ENCODE measurements at places on chromosomes 11 and 22.

DNA sequence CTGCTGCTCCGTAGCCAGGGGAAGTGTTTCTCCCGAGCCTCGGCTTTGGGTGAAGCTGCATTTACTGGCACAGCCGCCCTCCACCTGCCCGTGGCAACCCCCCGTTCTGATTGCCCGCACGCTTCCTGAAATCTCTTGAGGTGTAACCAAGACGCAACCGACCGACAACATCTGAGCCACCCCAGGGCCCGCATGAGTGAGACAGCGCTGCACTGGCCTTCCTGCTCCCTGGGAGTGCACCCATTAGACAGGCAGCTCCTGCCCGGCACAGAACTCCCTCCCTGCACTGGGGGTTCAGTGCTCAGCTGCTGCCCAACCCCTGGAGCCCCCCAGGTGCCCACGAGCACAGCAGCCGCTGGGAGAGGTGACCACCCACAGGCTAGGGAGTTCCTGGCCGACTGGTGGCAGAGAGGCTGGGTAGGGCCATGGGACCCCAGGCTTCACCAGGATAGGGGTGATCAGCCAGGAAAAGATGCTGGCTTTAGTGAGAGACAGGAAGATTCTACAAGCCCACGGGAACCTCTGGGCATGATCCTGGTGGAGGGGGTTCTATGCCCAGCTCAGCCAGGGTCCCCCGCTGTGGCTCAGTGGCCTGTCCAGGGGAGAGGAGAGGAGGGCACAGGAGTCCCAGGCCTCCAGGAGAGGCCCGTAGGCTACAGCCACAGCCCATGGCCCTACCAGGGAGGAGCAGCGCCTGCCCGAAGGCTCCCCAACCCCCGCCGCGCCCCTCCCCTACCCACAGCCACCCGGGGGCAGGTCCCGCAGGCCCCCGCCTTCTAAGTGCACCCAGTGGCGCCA is 14.6 kb downstream of the PLXNB2 start:
- no peak for DNase-seq

GRCh38 chr11:1303126-1303821 is 6.2 kb downstream of the TOLLIP start:
- peak; percentile 17 for DNase-seq

GRCh38 chr11:61362542-61362875 is 335 bp downstream of the TMEM138 start:
- peak; percentile 47 for DNase-seq

GRCh38 chr11:17721242-17721999 is 2.0 kb downstream of the MYOD1 start:
- DNase-seq = no peak

DNA sequence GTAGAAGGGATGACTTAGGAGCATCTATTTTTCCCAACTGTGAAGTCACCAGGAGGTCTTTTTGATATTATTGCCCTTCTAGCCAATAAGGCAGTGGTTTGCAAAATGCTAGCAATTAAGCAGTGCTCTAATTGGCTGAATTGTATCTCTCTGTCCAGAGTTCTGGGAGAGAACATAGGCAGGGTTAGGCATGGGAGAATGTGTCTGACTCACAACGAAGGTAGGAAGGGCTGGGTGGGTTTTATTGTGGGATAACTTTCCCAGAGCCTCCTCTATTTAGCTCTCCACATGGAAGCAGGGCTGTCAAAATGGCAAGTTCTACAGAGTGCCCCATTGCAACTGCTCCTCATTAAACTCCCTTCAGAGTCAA is 415.9 kb upstream of the CADM1 start:
- DNase-seq = peak; percentile 57

DNA sequence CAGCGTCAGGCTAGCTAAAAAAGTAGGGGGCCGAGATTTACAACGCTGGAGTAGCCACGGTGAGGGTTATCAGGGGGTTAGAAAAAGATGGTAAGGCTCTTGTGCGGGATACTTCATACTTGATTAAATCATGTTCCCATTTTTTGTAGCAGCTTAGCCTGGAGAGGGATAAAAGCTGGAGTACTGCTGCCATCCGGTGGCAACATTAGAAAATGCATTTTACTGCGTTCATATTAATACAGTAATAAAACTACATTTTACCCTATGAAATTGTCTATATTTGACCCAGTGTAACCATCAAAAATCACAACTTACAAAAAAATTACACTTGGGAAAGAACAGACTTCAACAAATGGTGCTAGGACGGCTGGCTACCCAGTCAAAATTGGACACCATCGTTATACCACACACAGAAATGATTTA is 17.3 kb downstream of the RPUSD4 start:
- DNase-seq = peak; percentile 44

DNA sequence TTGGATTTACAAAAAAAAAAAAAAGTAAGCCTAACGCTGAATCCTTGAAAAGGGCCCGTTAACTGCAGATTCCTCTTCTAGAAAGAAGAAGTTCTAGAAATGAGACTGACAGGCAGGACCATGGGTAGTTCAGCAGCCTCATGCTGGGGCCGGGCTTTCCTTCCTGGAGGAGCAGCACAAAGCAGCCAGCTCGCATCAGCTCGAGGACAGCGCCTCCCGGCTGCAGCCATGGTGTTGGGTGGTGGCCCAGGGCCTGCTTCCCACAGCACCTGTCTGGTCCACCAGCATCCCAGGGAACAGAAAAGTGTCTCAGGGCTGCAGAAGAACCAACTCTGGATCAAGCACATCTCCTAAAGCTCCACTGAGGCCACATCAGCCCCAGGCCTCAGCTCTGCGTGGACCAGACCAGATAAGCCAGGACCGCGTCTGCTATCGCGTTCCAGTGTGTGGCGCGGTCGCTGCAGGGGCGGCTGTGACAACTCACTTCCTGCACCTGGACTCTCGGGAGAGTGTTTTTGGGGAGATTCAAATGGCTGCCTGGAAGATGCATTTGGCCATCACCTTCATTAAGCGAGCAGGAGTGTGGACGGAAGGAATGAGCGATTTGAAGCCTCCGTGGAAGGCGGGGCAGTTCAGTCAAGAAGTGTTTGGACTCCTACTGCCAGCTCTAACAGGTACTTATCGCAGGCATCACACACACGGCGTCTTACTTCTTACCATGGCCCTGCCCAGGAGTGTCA is 53.5 kb downstream of the MYH9 start:
- DNase-seq = no peak

DNA sequence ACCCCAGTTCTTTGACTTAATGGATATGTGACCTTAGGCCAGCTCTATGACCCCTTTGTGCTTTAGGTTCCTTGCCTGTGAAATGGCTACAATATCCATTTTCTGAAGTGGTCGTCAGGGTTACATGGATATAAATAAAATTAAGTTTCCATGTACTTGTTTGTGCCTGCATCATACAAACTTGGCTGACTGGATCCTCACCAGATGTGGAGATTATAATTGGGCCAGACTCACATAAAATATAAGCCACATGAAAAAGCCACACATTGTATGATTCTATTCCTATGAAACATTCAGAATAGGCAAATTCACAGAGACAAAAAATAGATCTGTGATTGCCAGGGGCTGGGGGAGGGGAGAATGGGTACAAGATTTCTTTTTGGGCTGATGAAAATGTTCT is 100.9 kb upstream of the USP47 start:
- no peak for DNase-seq

All from fibroblast of skin of back (primary cell).